A172 (cell line): ENCODE measurements at places on chromosomes 5 and 9. TPM values are rescaled to one million over a fixed set of nuclear protein-coding genes. Genes with fewer than 3 reads are reported as not detected.

Gene COL27A1
- total RNA-seq, result 8.2 and 8.4 TPM in 2 replicates

Gene IL5
- not detected in 2 replicates for total RNA-seq

Gene LCP2
- not detected in 2 replicates for total RNA-seq

Gene IFNA2
- total RNA-seq, result not detected in 2 replicates

Gene DOCK8
- total RNA-seq, result not detected in 2 replicates

Gene MYOT
- total RNA-seq, result not detected in 2 replicates

Gene LRRC19
- not detected in 2 replicates for total RNA-seq

Gene PRRX2
- total RNA-seq, result not detected in 2 replicates

Gene FOXE1
- total RNA-seq, result not detected in 2 replicates

DNA sequence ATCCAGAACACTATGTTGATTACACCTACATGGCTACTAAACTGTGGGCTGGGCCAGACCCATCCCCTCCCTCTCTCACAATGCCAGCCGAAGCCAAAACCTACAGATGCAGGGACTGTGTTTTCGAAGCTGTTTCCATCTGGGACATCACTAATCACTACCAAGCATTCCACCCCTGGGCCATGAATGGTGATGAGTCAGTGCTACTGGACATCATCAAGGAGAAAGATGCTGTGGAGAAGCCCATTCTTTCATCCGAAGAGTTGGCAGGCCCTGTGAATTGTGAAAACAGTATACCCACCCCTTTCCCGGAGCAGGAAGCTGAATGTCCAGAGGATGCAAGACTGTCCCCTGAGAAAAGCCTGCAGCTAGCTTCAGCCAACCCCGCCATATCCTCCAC, 65.0 kb downstream of the ZNF462 start:
- no peak for DNase-seq

DNA sequence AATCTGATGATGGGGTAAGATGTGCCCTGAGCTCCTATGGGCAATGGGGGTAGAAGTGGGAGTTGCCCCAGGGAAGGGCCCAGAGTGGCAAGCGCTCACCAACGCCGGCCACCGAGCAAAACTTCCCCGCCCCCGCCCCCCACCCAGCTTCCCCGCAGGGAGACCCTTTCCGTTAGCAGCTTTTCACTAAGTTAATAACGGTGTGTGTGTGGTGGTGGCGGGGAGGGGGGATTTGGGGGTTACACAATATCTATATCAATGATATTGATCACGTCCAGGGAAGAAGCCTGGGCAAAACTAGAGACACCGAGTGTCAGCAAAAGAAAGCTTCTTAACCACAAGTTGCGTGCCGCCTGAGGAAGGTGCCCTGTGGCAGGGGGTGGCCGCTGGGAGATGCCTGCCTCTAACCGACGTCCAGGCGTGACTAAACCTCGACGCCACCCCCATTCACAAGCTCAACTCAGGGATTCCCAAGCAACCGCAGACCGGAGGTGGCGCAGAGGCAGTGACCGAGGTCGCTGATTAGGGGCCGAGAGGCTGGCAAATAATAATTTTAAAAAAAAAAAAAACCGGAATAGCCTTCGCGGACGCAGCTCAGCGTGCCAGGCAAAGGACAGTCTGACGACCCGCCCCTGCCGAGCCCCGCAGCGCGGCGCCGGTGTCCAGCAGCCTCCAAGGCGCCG, 222.6 kb downstream of the MEF2C start:
- peak; percentile 76 for DNase-seq

DNA sequence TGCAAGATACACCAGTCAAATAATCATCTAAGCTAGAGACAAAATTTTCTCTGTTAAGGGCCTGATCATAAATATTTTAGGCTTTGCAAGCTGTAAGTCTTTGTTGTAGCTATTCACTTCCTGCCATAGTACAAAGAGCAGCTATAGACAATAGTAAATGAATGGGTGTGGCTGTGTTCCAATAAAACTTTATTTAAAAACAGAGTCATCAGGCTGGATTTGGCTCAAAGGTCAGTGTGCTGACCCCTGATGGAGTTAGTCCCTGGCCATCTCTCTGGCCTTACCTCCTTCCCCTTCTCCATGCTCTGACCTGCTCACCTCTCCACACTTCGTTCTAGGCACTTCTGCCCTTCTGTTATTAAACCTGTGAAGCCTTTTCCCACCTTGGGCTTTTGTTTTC, 86.0 kb downstream of the DRD1 start:
- no peak for DNase-seq

DNA sequence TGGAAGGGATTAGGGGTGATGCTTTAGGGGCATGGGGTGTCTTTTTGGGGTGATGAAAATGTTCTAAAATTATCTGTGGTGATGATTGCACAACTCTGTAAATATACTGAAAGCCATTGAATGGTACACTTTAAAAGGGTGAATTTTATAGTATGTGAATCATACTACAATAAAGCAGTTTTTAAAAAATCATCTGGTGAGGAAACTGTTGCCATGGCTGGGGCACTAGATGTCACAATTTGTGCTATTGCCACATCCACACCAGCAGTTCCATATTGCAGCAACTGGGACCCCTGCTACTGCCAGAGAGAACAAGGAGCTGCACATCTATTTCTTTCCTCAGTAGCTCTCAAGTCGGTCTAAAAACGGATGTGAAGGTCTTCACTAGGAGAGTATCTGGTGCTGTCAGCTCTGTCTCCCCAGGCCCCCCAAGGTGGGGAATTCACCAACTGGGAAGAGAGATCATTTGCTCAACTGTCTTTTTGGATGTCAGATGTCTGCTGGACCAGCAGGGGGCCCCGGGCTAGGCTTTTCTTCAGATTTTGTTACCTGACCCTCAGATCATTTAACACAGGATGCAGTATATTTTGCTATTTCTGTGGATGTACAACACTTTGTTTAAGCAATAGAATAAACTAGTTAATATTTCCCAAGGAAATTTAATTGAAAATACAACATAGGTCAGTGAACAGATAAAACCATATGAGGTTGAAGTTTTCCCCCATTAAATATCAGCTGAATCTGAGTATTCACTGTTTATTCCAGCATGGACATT, 13.2 kb downstream of the CMYA5 start:
- DNase-seq, result peak; percentile 23

GRCh38 chr5:127556609-127557334, 39.3 kb downstream of the PRRC1 start:
- DNase-seq, result no peak

- DNase-seq, result no peak
Measured at GRCh38 chr9:92655366-92655765, 14.6 kb downstream of the IPPK start.

GRCh38 chr5:131214609-131215227, 44.0 kb downstream of the LYRM7 start:
- no peak for DNase-seq

DNA sequence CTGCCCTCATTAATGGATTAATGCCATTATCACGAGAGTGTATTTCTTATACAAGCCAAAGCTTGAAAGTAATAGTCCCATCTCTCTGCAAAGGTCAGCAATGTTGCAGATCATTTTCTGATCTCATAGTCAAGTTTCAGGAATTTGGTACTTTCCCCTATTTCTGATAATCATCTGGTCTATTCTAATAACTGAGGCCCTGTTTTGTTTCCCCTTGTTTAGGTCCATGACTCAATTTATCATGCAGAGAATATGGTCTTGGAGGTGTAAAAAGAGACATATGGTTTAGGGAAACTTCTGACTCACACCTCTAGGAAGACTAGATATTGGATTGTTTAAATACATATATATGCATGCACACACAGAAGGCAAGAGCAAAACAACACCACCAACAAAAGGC, 339.3 kb upstream of the NUDT12 start:
- no peak for DNase-seq

GRCh38 chr5:170310256-170310926, 12.8 kb upstream of the LCP2 start:
- DNase-seq, result no peak

DNA sequence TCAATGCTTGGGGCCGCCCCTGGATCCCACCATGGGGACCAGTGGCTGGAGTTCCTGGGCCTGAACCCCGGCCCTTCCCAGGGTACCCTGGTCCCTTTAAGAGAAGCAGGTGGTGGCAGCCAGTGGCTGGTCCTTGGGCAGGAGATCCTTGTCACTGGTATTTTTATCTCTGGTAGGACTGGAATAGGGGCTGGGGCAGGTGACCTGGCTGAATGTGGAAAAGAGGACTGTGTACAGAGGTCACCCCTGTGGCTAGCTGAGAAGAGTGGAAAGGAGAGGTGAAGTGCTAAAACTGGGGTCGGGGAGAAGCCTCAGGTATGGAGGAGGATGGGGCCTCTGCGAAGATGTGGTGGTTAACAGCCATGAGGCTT, 7.0 kb downstream of the CRAT start:
- no peak for DNase-seq

DNA sequence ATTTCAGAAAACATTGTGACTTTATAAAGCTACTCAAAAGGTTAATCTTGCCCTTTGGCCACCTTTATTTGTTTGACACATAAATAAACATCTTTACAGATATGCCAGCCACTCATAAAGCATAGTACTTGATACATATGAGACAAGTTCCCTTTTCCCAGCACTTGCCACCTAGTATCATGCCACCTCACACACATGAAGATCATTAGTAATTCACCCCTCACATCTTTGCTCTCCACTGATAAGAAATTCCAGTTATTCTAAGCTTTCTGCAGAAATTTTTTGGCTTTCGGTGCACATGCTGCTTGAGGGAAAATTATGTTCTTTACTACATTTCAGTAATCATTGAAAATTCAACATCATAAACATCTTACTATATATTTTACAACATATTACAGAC, 59.1 kb downstream of the DEPDC1B start:
- DNase-seq, result no peak

DNA sequence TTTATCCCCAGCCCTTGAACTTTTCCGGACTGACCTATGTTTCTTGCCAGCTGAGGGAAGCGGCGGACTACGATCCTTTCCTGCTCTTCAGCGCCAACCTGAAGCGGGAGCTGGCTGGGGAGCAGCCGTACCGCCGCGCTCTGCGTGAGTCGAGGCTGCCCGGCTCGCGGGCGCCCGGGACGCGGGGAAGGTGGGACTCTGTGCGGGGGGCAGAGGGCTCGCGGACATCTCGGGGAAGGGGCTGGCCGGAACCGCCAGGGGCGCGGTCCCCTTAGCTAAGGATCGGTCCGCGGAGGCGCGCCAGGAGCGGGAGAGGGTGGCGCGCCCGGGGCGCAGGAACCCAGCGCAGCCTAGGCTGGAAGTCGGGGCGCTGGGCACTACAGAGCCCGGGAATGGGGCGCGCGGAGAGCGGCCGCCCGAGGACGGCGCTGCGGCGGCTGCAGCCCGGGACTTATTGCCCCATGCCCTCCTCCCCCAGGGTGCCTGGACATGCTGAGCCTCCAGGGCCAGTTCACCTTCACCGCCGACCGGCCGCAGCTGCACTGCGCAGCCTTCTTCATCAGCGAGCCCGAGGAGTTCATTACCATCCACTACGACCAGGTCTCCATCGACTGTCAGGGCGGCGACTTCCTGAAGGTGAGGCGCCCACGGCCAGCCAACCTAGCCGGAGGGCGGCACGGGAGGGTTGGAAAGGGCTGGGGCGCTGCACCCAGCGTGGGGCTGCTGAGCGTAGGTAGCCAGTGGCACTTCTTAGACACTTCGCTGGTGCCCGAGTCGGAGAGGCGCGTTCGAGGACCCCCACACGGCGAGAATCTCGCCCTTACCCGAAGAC, 922 bp downstream of the CRHBP start:
- no peak for DNase-seq

GRCh38 chr5:14356305-14356704, 213.2 kb downstream of the TRIO start:
- DNase-seq, result no peak

- peak; percentile 43 for DNase-seq
Measured at GRCh38 chr9:38057416-38058195, 11.4 kb downstream of the SHB start.

- peak; percentile 53 for DNase-seq
Measured at GRCh38 chr5:43037636-43038495, 2.3 kb downstream of the ANXA2R start.

DNA sequence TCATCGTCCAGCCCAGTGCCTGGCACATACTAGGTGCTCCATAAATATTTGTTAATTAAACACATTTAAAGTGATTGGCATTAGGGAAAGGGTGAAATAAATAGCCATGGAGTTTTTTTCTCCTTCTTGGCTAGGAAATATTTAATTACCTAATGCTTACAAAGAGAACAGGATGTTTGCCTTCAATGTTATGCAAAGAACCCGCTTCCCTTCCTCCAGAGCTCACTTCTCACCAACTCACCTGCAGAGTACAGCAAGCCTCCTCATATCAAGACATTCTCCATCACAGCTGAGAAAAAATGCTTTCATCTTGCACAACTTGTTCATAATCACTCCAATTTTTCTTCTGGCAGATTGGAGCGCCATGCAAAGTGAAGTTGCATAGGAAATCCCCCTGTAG, 161.7 kb upstream of the STK32A start:
- no peak for DNase-seq

DNA sequence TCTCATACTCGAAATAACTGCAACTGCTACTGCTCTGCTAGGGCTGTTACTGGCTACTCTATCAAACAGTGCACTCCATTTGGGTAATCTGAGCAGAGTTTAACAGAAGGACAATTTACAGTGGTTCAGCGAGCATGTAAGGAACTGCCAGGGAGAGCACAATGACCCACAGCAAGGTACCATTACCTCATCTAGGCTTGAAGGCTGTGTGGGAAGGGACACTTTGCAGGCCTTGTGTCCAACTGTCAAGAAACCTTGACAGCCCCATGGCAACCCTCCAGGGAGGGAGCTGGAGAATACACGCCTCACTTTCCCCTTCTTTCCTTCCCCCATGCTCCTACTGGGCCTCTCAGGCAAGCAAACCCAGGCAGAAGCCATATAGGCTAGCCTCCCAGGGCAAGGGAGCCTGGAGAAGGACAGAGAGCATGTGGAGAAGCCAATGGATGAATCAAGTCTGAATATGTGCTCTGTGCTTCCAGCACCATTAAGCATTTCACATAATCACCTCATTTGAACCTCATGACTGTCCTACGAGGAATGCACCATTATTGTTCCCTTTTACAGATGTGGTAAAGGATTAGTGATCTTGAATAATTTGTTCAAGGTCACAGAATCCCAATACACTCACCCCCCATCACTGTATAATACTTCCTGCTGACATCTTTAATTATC, 49.9 kb upstream of the JAK2 start:
- DNase-seq, result no peak

GRCh38 chr9:124011460-124012301, at the start of gene LHX2:
Gene LHX2, plus strand, starts transcription at chr9:124011768. Its CDS starts 581 bp downstream, at chr9:124012349.
- peak; percentile 95 for DNase-seq

GRCh38 chr9:95130484-95130883, 187.0 kb downstream of the FANCC start:
- DNase-seq, result no peak
